Lung microvascular endothelial cell (primary cell): ENCODE measurements at places on chromosomes 12 and 14. TPM values are rescaled to one million over a fixed set of nuclear protein-coding genes. Genes with fewer than 3 reads are reported as not detected.

KRT82 gene
- not detected in 2 replicates for total RNA-seq

USP44 gene
- 0.87 and 1.8 TPM in 2 replicates for total RNA-seq

KCTD10 gene
- total RNA-seq, result 65.7 and 73.0 TPM in 2 replicates

RNASE11 gene
- not detected in 2 replicates for total RNA-seq

ACVRL1 gene
- 293 and 393 TPM in 2 replicates for total RNA-seq

GALNT16 gene
- under 0.01 TPM in 1 of 2 replicates, not detected in the other for total RNA-seq

RASSF8 gene
- 31.4 and 43.3 TPM in 2 replicates for total RNA-seq

SPIC gene
- not detected in 2 replicates for total RNA-seq

PLEKHD1 gene
- total RNA-seq, result under 0.01 TPM in 1 of 2 replicates, not detected in the other

ASCL1 gene
- total RNA-seq, result not detected in 2 replicates

LRP1-AS gene
- total RNA-seq, result not detected in 2 replicates

ASIC1 gene
- total RNA-seq, result under 0.01 TPM in 1 of 2 replicates, not detected in the other

GPR132 gene
- under 0.01 and 0.20 TPM in 2 replicates for total RNA-seq

HNF1A gene
- total RNA-seq, result not detected in 2 replicates

SLC39A2 gene
- total RNA-seq, result not detected in 2 replicates

LRTM2 gene
- not detected in 2 replicates for total RNA-seq

BCL11B gene
- total RNA-seq, result under 0.01 TPM in 2 replicates

ACOT6 gene
- under 0.01 TPM in 1 of 2 replicates, not detected in the other for total RNA-seq

FAM234B gene
- 6.5 and 13.9 TPM in 2 replicates for total RNA-seq

GALNT6 gene
- 8.5 and 27.7 TPM in 2 replicates for total RNA-seq

SLC10A1 gene
- total RNA-seq, result not detected in 2 replicates

CEP128 gene
- 2.4 and 3.1 TPM in 2 replicates for total RNA-seq

IL22 gene
- total RNA-seq, result not detected in 2 replicates

SLC25A47 gene
- under 0.01 TPM in 1 of 2 replicates, not detected in the other for total RNA-seq

CEP170B gene
- total RNA-seq, result 2.8 and 5.0 TPM in 2 replicates

C14orf132 gene
- 1.3 and 3.8 TPM in 2 replicates for total RNA-seq

GDF3 gene
- 0.79 and 0.87 TPM in 2 replicates for total RNA-seq

FGD6 gene
- total RNA-seq, result 9.2 and 15.9 TPM in 2 replicates

AKAP5 gene
- total RNA-seq, result 0.20 and 0.22 TPM in 2 replicates

AQP6 gene
- total RNA-seq, result not detected in 2 replicates

SLC4A8 gene
- total RNA-seq, result 0.60 and 1.1 TPM in 2 replicates

NPAS3 gene
- under 0.01 and 0.20 TPM in 2 replicates for total RNA-seq

SLC35E3 gene
- 2.0 and 2.8 TPM in 2 replicates for total RNA-seq

SOAT2 gene
- total RNA-seq, result not detected in 2 replicates

PRKAG1 gene
- 32.1 and 38.1 TPM in 2 replicates for total RNA-seq

LRRC10 gene
- not detected in 2 replicates for total RNA-seq

E2F7 gene
- total RNA-seq, result 2.8 and 7.0 TPM in 2 replicates

SLCO1A2 gene
- not detected in 2 replicates for total RNA-seq

KRT81 gene
- under 0.01 TPM in 1 of 2 replicates, not detected in the other for total RNA-seq

SLC41A2 gene
- 2.6 and 6.9 TPM in 2 replicates for total RNA-seq
